Fibroblast of the aortic adventitia (primary cell): ENCODE measurements at places on chromosomes 12 and 14. TPM values are rescaled to one million over a fixed set of nuclear protein-coding genes. Genes with fewer than 3 reads are reported as not detected.

- no peak for DNase-seq
Observed at GRCh38 chr14:88452231-88452630, 66.8 kb downstream of the SPATA7 start.

DNA sequence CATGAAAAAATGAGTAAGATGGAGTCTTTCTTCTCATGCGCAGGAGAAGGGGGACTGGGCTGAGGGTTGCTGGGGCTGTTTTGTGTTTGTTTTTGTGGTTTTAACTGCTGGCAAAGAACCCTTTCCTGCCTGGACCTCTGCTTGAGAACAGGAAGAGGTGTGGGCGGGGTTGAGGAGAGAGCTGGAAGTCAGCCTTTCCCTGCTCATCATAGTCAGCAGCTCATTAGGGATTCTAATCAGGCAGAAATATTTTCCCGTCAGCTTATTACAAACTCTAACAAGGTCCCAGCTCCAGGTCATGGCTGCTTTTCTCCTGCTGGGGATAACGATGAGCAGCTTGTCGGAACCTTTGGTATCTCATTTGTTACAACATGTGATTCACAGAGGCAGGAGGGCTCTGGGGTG, 185.0 kb upstream of the NRXN3 start:
- DNase-seq: peak; percentile 15

- DNase-seq: no peak
Observed at GRCh38 chr12:85814741-85815140, 21.5 kb downstream of the RASSF9 start.

DNA sequence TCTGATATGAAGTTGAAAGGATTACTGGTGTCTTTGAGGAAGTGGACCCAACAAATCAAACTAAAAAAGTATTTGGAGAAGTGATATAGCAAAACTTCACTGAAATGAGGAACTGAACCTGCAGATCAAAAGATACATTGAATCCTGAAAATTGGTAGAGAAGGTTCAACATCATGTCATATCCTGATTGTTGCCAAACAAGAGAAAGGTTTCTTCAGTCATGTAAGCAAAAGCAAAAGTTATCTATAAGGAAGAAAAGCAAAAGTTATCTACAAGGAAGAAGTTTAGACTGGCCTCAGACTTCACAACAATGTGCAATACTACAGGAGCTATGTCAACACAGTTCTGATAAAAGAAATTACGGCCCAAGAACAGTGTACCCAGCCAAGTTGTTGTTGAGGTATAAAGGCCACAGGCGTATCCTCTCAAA, 142.7 kb downstream of the RAD51B start:
- peak; percentile 31 for DNase-seq

GRCh38 chr14:101549154-101549553, 12.1 kb upstream of the DIO3 start:
- DNase-seq: no peak

DNA sequence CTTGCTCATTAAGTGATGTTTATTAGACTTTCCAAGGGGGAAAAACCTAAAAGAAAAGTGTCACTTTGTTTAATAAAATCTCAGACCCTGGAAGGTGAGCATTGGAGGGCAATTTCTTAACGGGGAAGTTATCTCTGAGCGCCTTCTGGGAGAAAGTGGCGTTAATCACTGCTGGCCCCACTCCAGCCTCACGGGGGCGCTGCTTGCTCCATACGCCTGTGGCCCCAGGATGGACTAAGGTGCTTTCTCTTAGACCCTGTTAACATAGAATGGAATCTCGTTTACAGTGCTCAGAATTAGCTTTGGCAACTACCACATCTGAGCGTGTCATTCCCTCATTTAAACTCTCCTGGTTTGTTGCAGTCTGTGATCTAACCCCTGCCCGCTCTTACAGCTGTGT, 16.4 kb upstream of the PRIMA1 start:
- DNase-seq: no peak

DNA sequence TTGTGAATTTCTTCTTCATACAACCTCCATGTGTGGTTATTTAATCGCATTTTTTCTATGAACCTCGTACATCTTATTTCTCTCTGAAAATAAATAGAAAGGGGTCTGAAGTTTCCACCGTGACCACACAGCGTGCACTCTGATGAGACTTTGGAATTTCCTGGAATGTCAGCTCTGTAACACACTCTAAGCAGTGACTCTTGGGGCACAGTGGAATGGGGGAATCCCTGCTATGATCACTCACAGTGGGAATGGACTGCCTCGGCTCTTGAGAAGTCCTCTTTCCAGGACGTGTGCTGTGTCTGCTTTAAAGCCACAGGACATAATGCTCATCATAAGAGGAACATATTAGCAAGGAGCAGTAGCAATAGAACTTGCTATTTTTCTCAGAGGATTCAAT, 416.2 kb downstream of the EGLN3 start:
- no peak for DNase-seq

DNA sequence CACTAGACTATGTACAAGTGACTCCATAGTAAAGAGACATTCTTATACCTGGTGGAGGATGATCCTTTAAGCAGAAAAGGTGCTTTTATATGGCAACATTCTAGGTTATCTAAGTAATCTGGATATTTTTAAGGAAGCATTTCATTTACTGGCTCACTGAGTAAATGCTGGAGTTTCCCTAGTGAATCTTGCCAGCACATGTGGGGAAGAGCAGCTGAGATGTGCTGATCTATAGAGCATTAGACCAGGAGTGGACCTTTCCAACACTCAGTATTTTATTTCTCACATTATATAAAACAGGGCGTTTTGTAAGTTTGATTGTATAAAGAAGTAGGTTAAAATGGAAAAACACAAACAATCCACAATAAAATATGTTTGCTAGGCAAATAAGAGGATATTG, 478.5 kb downstream of the ATP23 start:
- peak; percentile 55 for DNase-seq

DNA sequence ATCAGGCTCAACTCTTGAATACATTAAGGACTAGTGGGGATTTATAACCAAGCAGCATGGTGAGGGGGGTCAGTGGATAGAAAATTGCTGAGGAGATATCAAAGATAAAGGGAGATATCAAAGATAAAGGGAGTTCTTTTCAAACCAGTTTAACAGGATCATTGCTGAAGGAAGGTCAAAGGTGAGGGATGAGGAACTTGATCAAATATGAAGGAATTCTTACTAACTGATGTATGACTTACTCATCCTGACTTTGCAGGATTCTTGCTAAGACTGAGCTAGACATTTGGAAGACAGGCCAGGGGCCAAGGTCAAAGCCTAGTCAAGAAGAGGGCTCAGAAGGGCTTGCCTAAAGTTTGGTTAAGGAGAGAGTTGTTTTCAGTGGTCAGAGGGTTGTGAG, 4.8 kb downstream of the ABHD4 start:
- no peak for DNase-seq

GRCh38 chr14:105910426-105910825, 384.0 kb downstream of the TMEM121 start:
- DNase-seq: no peak

DNA sequence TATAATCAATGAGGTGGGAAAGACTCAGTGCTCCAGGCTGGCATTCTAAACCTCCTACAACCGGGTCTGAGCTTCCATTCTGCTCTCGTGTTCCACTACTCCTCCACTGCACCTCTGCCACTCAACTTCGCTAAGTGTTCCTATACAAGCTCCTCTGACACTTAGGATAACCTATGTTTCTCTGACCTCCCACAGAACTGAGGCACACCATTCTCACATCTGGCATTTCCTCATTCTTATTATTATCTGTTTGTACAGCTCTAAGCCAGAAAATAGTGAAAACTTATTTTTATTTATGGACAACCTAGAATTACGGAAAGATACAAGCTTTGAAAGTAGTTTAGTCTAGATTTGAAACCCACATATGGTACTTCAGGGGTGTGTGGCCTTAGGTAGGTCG, 127.0 kb downstream of the MED13L start:
- no peak for DNase-seq

DNA sequence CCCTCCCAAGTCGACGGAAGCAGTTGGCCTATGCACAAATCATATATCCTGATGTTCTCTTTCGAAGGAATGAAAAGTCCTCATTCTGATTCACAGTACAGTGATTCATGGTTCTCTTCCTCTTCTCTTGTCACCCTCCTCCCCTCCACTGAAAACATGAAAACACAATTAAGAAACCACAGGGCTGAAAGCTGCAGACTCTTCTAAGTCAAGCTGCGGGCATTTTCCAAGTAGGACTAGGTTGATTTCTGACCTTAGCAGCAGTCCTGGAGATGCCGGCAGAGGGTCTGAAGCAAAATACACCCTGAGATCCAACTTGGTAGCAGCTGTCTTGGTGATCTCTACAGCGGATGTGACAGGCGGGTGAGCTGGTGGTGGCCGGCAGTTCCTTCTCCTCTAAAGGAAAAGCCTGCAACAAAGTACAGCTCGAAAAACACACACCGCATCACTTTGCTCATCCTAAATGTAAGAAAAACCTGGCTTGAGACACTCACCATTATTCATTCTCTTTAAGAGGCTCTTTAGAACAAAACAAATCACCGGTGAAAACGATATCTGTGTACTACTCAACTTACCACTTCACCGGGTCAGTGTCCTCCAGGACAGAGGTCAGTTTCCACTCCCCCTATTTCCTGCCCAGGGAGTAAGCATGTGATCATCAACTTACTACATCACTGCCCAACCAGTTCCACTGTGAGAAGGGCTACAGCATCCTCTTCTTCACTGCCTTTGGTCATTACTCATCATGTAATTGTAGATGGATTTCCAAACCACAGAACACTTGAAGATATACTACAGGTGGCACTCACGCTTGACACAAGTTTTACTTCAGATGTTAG, 6.0 kb downstream of the TMCC3 start:
- peak; percentile 30 for DNase-seq

- DNase-seq: peak; percentile 53
Observed at GRCh38 chr12:124909831-124910560, 4.5 kb downstream of the UBC start.

- no peak for DNase-seq
Observed at GRCh38 chr12:29282031-29282816, 98.7 kb downstream of the ERGIC2 start.

- peak; percentile 99 for DNase-seq
Observed at GRCh38 chr12:80778005-80778541, 61.4 kb downstream of the MYF5 start.

GRCh38 chr12:77374673-77375072, 309.3 kb upstream of the E2F7 start:
- no peak for DNase-seq

- no peak for DNase-seq
Observed at GRCh38 chr12:117120787-117121186, 21.6 kb upstream of the TESC start.

- DNase-seq: no peak
Observed at GRCh38 chr12:24591079-24591626, 357.7 kb downstream of the BCAT1 start.

DNA sequence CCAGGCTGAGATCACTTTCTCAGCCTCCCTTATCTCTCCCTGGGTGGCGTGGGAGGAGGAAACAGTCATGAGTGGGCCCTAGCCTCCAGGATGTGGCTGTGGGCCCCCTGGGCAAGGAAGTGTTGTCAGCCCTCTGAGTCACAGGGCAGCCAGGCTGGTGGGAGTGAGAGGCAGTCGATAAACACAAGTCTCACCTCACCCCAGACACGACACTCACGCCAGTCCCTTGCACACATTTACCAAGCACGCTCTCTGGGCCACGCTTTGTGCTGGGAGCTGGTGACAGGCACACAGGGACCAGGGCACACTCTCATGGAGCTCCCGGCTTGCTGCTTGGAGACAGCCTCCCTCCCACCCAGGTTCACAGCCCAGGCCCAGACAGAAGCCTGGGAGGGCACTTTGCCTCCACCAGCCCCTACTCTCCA, 1.9 kb upstream of the KRT79 start:
- DNase-seq: peak; percentile 60

- DNase-seq: peak; percentile 31
Observed at GRCh38 chr12:87870061-87870460, 159.1 kb downstream of the C12orf50 start.

GRCh38 chr12:79843978-79844377, 90.9 kb downstream of the PPP1R12A start:
- DNase-seq: no peak

- no peak for DNase-seq
Observed at GRCh38 chr12:124658806-124659402, 91.5 kb upstream of the NCOR2 start.

DNA sequence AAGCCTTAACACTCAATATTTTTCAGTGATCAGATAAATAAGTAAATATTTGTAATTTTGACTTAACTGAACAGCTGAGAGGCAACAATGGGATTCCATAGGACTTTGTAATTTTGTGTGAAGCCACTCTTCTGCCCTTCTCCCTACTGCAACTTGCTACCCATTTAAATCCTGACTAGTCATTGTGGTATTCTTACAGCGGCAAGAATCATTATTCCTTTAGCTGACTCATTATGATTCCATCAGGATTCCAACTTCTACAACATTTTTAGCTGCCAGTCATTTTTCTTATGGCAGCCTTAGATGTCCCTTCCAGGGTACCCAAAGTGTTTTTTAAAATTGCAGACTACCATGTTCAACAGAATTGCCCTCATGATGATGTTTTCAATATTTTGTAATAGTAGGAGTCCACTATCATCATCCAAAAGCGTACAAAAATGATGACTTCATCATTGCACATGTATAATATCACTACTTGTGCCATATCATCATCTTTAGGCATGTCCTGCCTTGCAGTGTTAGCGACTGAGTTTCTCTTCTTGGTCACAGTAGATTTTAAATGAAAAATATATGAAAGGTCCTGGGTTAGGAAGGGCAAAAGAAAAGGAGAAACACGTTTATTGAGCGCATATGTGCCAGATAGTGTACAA, 5.1 kb upstream of the MAGOHB start:
- peak; percentile 74 for DNase-seq

DNA sequence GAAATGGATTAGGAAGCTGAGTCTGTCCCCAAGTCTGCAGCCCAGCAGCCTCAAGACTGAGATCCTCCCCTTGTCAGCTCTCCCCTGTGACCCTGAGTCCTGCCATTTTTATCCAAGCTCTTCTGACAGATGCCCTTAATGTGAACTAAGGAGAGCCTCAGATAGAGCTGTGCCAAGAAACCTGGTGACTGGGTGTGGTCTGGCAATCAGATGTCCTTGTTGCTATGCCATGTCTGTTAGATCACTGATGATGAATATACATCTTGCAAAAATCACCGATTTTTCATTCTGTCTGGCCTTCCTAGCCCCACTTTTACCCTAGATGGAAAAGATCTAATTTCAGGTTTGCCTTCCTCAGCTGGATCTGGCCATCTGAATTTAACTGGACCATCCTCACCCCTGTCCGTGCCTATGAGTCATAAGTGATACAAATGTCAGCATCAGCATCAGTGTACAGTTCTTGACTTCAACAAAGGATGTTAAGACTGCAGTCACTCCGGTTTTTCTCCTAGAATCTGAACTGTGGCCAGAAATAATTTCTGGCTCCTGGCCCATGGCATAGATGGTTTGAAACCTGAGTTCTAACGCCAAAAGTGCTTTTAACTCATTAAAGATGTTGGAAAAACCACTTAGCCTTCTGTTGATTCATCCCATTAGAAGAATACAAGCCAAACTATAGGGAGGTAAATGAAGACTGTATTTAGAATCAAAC, 61.2 kb upstream of the GRIP1 start:
- no peak for DNase-seq

- DNase-seq: no peak
Observed at GRCh38 chr14:45290547-45290946, 37.5 kb upstream of the MIS18BP1 start.

RPS26 gene
- total RNA-seq: 321 and 893 TPM in 2 replicates

SPIC gene
- not detected in 2 replicates for total RNA-seq

C12orf50 gene
- not detected in 2 replicates for total RNA-seq

PLCZ1 gene
- 0.18 TPM in 1 of 2 replicates, not detected in the other for total RNA-seq

DPPA3 gene
- not detected in 2 replicates for total RNA-seq

GARIN6 gene
- not detected in 2 replicates for total RNA-seq

HELB gene
- 3.0 and 3.7 TPM in 2 replicates for total RNA-seq

DIO2 gene
- total RNA-seq: 0.74 and 66.0 TPM in 2 replicates

DPF3 gene
- total RNA-seq: 1.3 and 16.3 TPM in 2 replicates

CLEC1B gene
- total RNA-seq: not detected in 2 replicates

BCL11B gene
- total RNA-seq: 0.09 TPM in 1 of 2 replicates, not detected in the other

DAD1 gene
- 81.2 and 564 TPM in 2 replicates for total RNA-seq
